Ecto neural progenitor cell (in vitro differentiated cells): ENCODE measurements at places on chromosomes 1 and 21.

GRCh38 chr1:29177022-29177705 lies 4.5 kb downstream of the SRSF4 start:
- no peak for DNase-seq

GRCh38 chr1:17673329-17674072 lies 81.6 kb upstream of the ACTL8 start:
- DNase-seq: no peak

DNA sequence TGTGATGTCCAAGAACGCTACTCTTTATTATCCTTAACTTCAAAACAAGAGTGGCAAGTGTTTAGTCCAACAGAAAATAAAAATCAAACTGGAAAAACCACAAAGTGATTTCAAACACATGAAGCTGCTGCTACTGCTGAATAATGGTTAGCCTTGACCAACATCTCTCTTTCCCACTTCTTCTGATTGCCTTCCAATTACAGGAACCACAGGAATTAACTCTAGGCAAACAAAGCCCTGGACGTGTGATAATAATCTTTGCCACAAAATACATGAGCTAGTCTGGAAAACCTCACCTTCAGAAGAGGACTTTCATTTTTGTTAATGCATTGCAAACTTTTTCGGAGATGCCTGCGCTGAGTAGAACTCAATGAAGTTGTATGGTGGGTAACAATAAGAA lies 48.6 kb upstream of the COL11A1 start:
- no peak for DNase-seq

- DNase-seq: no peak
These were observed 11.3 kb upstream of the OR2T8 start for GRCh38 chr1:247908766-247909165.

GRCh38 chr21:44592446-44593311 lies at the start of gene KRTAP10-6:
TSS of gene KRTAP10-6 (minus strand) at chr21:44592505. CDS start at chr21:44592484, 21 bp downstream.
- DNase-seq: peak; percentile 43

DNA sequence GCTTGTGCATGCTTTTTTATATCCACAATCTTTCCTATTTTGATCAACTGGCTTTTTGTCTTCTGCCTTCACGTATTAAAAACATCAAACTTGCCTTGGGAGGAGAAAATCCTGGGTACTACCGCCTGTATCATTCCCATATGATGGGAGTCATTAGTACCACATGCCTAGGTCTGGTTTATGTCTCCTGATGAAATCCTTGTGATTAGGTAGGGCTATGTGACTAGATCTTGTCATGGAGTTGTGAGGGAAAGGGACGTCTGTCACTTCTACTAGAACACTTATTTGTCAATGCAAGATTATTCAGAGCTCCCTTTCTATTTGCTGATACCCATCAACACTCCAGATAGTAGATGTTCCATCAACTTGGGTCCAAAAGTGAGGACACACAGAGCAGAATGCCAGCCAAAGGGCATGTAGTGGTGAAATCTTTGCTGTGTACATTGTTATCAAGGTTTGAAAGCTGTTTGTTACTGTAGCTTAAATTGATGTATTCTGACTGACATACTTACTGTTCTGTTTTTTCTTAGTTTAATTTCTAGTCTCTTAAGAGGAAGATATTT lies 621.8 kb upstream of the NR5A2 start:
- no peak for DNase-seq

- DNase-seq: no peak
These were observed 424.4 kb upstream of the NFIA start for GRCh38 chr1:60657926-60658325.

DNA sequence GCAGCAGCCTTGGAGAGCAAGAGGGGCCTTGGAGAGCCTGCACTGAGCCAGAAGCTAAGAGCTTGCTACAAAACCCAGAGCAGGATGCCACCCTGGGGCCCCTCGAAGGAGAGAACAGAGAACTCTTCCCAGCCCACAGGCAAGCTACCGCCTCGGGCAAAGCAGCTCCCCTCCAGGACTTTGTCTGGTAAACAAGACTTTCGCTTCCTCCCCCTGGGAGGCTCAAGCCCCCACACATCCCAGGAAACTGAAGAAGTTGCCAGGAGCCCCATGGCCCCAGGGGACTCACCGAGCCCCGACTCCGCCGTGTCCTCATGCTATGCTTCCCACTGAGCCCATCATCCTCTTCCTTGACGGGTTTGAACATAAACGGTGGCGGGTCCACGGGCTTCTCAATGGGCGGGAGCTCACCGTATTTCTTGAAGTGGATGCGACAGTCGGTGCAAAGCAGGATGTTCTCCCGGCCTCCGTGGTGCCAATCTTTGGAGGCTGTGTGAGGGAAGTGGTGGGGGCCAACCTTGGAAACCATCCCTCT lies 45.9 kb downstream of the SLC45A1 start:
- no peak for DNase-seq

GRCh38 chr1:212218911-212219310 lies 66.3 kb upstream of the PPP2R5A start:
- DNase-seq: no peak

DNA sequence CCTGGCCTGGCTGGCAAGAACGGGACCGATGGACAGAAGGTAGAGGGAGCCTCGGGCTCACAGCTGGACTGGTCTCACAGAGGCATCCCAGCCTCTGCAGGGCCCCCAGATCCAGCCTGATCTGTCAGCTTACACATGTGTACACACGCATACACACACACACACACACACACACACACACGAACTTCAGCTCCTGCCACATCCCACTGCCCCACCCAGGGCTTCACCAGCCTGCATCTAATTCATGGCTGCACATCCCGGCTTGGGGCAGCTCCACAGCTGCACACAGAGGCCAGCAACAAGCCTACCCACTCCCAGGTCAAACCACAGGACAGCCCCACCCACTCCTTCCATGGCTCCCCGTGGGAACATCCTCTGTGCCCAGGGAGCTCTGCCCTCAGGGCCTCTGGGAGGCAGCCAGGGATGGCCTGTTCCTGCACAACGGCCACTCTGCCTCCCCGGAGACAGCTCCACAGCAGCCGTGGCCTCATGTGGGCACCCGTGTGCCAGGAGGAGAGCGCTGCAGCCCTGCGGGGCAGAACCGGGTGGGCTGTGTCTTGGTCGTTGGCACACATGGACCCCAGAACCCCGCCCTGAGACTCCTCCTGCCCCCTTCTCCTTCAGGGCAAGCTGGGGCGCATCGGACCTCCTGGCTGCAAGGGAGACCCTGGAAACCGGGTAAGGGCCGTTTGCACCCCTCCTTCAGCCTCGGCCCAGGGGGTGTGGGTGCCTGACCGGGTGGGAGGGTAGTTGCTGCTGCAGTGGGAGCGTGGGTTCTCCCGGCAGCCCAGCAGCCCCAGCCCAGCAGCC lies 19.1 kb downstream of the COL6A2 start:
- peak; percentile 46 for DNase-seq

DNA sequence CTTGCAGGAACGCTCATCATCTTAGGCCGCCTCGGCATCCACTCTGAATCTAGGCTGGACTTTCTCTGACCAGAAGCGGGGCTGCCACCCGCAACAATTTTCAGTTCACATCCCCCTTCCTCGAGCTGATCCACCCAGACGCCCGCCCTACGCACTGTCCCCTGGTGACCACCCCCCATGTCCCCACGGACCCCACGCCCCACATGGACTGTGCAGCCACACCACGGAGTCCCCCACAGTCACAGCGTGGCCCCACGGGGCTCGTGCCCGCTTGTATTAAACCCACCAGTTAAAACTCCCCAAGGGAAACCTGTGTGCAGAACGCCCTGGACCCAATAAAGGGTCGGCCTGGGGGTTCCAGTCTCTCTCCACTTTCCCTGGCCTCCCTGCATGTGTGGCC lies 13.0 kb upstream of the C1QTNF12 start:
- no peak for DNase-seq

DNA sequence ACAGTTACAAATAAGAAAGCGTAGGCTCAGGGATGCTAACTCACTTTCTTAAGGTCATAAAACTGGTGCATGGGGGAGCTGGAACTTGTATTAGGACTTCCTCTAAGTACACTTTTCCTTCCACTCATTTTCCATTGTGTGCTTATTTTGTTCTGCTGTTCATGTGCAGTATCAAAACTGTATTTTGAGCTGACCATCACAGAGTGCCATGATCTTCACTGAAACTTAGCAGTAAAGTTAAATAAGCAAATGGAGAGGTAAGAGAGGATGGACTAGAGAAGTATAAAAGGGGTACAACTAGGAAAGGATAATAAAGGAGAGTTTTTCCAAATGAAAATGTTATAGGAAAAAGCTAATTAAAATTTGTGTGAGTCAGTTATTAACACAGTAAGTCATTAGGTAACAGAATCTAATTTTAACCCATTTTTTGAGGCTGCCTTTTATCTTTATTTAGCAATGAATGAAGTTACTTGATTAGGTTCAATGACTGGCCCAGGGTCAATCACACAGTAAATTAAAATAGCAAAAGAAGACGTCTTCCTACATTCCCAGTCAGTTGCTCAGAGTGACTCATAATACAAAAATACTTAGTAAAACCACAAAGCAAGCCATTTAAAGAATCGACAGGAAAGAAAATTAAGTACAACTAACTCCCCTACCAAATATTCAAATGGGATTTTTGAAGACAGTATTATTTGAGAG lies 165.8 kb upstream of the C1orf105 start:
- DNase-seq: no peak

DNA sequence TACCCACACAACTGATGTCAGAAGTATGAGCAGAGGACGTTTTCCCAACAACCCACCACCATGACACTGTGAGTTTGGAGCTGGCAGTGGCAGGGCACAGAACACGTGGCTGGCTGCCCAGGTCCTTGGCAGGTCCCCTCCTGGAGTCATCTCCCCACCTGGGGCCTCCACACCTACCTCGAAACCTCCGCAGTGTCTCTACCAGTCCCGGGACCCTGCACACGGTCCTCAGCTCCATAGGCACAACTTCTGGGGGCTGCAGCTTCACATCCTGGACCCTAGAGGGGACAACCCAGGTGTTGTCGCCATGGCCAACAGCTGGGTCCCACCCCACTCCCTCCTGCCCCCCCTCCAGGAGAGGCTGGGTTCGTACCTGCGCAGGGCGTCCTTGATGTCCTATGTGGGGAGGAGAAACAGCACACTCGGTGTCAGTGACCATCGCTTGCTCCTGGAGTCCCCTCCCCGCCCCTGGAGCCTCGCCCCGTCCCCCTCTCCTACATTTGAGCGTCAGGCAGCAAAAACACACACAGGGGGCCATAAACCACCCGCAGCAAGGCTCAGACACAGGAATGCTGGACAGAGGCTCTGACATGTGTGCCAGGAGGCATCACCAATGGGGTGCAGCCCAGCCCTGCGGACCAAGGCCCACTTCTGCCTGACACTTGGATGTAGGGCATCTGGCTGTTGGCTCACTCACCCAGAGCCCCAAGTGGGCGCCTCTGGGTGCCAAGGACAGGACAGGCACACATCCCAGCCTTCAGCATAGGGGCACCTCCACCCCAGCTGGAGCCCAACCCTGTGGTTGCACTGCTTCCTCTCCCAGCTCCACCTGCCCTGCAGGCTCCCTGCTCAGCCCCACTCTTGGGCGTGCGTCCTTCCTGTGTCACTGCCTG lies 9.6 kb downstream of the TRIM11 start:
- no peak for DNase-seq

DNA sequence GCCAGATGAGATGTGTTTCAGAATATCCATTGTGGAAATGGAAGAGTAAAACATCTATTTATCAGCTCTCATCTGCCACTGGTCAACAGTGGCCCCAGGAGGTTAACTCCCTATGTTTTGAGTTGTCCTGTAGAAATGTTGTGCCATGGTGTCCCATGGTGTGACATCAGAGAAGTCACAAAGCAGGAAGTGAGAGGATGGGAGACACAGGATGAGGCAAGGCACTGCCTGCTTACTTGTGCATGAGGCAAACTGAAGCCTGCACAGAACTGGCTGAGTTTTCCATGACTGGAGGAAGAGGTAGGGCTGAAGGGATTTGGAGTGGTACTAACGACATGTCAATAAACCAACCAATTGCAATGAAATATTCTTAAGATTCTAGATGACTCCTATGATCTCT lies 131.5 kb upstream of the ZNF644 start:
- DNase-seq: no peak

DNA sequence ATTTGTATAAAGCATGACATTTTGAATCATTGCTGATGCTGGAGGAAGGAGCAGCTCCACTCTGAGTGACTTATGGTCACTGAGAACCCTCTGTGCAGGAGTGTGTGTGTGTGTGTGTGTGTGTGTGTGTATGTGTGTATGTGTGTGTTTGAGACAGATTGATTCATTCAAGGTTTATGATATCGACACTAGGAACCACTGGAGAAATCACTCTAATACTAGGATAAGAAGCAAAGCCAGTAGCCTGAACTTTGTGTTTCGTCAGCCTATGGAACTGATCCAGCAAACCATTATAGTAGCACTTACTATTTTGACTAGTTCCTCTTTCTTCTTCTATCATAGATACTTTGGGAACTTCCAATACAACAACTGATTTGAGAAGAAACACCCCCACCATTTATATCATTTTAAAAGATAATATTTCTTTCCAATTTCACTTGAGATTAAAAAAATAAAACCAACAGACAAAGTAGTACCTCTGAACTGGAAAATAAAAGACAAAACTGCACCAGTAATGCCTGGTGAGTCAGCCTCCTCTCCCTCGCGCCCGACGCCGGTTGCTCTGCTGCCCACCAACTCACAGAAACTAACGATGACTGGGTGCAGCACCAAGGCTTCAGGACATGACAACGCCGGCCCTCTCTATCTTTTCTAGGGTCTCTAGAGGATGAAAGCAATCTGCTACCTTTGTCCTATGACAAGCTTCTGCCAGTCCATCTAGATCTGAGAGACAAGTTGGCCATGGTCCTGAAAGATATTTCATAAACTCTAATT lies 20.9 kb downstream of the SLAMF1 start:
- no peak for DNase-seq

DNA sequence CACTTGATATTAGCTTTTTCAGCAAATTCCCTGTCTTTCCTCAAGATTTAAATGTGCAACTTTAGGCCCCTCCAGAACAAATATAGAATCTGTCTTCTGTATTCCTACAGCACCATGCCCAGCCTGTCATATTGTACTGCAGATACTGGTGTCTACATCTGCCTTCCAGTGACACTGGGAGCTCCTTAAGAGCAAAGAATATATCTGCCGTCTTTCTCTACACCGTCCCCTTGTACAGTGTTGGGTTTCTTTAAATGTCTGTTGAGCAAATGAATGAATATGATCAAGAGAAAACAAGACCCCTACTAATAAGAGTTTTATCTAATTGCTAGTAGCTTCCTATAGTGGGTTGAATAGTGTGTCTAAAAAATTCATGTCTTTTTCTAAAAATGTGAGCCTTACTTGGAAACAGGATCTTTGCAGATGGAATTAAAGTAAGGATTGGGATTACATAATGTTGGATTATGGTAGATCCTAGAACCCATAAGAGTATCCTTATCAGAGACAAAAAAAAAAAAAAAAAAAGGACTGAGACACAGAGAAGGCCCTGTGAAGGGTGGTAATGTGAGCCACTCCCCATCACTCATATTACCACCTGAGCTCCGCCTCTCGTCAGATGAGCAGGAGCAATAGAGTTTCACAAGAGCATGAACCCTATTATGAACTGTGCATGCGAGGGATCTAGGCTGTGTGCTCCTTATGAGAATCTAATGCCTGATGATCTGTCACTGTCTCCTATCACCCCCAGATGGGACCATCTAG lies 128.6 kb downstream of the FAF1 start:
- no peak for DNase-seq

- DNase-seq: no peak
These were observed 211.7 kb downstream of the NFIA start for GRCh38 chr1:61293986-61294504.

- peak; percentile 28 for DNase-seq
These were observed 65.2 kb upstream of the TARBP1 start for GRCh38 chr1:234544087-234544579.
